ENCODE measurements at places on chromosomes 3 and 15.

DNA sequence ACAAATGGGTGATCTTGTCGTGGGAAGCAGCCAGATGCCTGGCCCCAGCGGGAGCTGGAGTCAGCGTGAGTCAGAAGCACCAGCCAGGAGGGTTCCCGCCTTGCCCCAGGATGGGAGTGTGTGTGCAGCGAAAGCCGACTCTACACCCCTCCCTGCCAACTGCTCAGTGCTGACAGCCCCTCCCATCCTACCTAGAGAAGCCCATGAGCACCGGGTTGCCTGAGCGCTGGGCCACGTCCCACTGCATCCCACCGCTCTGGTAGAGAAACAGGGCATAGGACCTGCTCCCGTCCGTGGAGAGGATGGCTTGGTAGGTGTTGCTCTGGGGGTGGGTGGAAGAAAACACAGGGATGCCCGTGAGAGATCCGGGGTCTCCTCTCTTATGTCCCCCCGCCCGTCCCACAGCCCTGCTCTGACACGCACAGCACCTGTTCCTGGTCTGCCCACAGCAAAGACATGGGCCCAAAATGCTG lies 42.9 kb downstream of the MUC4 start:
- no peak for DNase-seq

DNA sequence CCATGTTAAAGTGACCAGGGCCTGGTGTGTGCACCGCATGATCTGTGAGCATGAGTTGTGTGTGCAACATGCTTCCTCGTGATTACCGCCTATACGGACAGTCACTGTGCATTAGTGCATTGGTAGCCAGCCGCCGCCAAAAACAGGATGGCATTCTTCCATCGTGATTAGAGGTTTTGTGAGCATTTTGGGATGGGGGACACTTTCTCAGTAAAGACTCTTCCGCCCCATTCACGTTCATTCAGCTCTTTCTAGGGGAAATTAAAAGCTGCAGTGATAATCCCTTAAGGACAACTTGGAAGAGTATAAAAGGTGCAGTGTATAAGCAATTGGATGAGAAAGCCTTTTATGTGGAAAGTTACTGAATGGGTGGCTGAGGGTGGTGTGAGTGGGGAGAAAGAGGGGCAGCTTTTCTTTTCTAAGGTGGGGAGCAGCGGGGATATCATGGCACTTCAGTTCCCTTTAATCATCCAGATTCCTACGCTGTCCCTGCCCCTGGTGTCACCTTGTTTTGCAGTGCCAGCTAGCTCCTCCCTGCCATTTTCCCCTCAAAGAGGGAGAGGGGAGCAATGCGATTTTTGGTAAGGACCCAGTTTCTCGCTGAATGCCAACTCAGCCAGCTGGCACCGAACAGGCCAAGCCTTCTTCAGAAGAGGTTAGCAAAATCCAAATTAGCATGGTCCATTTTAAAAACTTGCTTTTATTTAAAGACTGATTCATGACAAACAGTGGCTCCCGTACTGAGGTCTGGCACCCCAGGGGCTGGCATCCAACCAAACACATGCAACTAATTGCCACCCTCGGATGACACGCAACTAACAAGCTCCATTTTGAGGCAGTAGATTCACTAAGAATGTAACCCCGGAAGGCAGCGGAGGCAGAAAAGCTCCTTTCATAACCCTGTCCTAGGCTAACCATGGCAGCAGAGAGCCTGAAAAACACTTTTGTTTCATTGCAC lies 447.8 kb downstream of the FHIT start:
- no peak for DNase-seq

GRCh38 chr3:154102225-154102624 lies 19.0 kb upstream of the ARHGEF26 start:
- no peak for DNase-seq

DNA sequence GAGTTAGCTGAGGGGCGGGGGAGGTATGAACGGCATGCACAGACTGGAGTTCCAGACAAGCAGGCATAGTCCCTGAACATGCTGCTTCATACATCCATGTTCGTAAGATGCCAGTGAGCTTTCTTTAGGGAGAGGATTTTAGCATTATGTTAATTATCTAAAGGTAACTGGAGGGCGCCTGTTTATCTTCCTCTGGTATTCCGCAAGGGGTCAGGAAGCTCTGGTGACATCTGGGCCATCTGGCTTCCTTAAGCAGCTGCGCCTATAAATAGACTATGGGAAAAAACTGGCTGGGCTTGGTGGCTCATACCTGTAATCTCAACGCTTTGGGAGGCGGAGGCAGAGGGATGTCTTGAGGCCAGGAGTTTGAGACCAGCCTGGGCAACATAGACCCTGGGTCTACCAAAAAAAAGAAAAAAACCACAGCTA lies 1.5 kb upstream of the FBXO22 start:
- no peak for DNase-seq

GRCh38 chr3:151265866-151266265 lies 12.5 kb downstream of the P2RY14 start:
- no peak for DNase-seq

GRCh38 chr15:68407886-68408881 lies 23.8 kb downstream of the ITGA11 start:
- no peak for DNase-seq

- no peak for DNase-seq
These were observed 27.6 kb upstream of the XYLB start for GRCh38 chr3:38318766-38319671.

GRCh38 chr3:183766107-183766506 lies 59.3 kb downstream of the MAP6D1 start:
- DNase-seq = no peak

- no peak for DNase-seq
These were observed 72.8 kb upstream of the ICE2 start for GRCh38 chr15:60551781-60552161.

- DNase-seq = no peak
These were observed 72.6 kb downstream of the NAALADL2 start for GRCh38 chr3:174931473-174932353.

GRCh38 chr15:70701891-70702568 lies 61.3 kb downstream of the UACA start:
- DNase-seq = no peak

DNA sequence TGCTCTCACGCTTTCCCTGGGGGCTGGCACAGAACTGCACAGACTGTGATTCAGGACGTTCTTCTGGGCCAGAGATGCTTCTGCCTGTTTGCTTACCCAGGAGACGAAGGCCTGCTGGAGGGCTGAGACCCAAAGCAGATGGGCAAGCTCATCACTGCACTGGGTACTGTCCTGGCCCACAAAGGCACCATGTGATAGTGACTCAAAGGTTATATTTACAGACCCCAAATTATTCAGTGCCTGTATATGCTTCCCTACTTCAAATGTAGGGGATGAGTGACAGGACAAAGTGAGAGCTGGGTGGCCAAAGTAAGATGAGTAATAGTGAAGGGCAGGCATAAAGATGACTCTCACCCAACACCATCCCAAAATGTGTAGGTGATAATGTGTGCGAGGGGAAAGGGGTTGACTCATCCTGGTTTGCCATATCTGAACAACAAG lies 127.4 kb downstream of the WDR76 start:
- DNase-seq = no peak

DNA sequence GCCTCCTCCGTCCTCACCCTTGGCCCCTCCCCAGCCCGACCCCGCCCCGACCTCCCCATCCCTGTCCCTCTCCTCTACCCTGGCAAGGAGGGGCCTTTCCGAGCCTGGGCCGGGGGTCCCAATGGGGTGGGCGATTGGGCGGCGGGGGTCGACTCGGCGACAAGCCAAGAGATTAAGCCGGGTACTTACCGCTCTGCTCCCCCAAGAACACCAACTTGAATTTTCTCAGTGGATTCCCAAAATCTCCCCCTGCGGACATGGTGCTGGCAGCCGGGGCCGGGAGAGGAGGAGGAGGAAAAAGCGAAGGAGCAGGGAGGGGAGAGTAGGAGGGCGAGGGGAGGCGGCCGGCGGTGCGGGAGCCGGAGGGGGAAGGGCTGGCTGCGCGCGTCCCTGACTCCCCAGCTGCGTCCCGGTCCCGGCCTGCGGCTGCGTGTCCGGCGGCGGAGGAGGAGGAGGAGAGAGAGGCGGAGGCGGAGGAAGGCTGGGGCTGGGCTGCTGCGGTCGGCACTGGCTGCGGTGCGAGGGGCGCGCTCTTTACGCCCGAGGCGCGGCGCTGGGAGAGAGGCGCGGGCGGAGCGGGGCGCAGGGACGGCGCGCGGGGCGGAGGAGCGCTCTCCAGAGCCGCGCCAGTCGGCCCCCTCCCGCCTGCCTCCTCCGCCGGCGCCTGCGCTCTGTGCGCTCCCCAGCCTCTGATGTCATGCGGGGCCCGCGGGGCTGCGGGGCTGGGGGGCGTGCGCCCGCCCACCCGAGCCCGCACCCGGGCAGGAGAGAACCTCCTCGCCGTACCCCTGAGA lies at the start of gene RAB6B:
TSS of gene RAB6B (minus strand) at position 675 of the 794 bp plus-strand sequence. CDS start at position 259, 416 bp downstream.
- DNase-seq = no peak

Data from activated gamma-delta T cell treated with anti-CD3 and anti-CD28 coated beads, Interleukin-2, amount 50 U/mL, for 16 hours (primary cell).